ENCODE measurements at places on chromosomes 12 and 14.

- no peak for DNase-seq
These were observed 583 bp downstream of the DNAH10 start for GRCh38 chr12:123762715-123763052.

DNA sequence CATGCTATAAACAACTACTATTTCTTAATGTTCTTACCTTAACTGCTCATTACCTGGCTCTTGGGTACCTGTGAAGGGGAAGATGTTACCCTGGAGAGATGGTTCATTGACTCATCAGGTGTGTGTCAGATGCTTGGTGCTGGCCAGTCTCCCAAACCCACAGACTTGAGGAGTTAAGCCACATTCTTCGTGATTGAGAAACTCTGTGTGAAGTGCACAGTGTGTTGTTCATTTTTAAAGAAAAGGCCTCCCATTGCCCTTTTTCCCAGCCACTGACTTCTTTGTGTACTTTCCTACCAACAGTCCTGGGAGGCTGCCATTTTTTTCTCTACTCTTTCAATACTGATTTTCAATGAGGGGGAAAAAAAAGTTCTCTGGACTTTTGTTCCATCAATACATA lies 3.2 kb downstream of the MGST1 start:
- no peak for DNase-seq

GRCh38 chr12:10018386-10018785 lies 8.0 kb downstream of the CLEC12B start:
- no peak for DNase-seq

DNA sequence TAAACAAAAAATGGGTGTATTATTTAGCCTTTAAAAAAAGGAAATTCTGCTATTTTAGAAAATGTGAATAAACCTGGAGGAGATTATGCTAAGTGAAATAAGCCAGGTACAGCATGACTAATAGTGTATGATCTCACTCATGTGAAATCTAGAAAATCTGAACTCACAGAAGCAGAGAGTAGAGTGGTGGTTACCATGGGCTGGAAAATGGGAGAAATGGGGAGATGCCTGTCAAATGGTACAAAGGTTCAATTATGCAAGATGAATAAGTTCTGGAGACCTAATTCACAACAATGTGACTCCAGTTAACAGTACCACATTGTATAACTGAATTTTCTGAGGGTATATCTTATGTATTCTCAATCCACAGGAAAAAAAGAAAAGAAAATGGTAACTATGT lies 17.4 kb upstream of the LEMD3 start:
- DNase-seq, result no peak

- no peak for DNase-seq
These were observed 23.8 kb upstream of the PPP2R5C start for GRCh38 chr14:101737414-101738339.

DNA sequence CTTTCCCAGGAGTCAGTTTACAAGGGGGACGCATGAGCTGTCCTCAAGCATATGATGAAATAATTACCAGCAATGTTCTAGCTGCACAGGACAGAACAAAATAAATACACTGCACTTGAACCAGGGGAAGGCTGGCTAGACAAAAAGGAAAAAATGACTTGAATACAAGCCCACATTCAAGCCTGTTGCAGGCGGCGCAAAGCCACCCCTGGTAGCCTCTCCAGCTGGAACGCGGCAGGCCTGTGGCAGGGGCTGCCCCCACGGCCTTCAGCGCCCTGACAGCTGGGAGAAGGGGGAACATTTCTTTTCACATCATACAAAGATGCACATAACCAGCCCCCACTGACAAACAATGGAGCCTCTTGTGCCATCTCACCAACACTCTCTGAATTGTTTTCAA lies 57.1 kb downstream of the TRAFD1 start:
- DNase-seq, result no peak

GRCh38 chr12:1758887-1759286 lies 61.5 kb upstream of the LRTM2 start:
- no peak for DNase-seq

DNA sequence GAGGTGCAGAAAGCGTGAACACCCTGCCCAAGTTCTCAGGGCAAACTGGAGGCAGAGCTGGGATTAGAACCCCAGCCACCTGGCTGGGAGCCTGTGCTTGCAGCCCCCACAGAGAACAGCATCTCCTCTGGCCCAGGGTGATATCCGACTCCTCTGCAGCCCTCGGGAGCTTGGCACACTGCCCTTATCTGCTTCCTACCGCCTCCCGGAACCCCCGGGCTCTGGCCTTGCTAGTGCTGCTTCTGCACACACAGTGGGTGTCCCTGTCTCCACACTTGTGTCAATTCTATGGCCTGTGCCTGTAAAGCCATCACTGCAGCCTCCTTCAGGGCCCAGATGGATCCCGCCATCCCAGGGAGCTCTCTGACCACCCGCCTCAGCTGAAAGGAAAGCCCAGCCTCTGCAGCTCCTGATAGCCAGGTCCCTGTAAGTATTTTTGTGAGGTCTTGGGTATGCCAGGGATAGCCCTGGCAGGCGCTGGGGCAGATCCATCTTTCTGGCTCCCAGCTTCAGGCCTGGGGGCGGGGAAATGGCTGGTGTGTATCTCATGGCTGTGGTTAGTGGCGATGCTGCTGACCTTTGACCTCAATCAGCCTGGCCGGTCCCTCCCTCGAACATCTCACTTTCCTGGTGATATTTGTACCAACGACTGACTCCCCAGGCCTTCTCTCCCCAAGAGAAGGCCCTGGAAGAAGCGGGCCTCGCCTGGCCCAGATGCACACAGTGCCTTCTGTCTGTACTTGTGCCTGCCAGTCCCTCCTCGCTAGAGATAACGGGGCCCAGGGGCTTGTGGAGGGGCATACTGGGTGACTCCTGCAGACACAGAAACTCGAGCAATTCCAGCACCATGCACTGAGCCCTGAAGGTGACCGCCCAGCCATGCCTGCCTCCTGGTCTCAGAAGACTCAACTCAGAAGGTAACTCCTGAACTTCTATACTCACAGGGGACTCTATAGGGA lies 183.8 kb downstream of the CALM1 start:
- DNase-seq, result no peak

GRCh38 chr14:99215277-99215676 lies 56.7 kb downstream of the BCL11B start:
- no peak for DNase-seq

DNA sequence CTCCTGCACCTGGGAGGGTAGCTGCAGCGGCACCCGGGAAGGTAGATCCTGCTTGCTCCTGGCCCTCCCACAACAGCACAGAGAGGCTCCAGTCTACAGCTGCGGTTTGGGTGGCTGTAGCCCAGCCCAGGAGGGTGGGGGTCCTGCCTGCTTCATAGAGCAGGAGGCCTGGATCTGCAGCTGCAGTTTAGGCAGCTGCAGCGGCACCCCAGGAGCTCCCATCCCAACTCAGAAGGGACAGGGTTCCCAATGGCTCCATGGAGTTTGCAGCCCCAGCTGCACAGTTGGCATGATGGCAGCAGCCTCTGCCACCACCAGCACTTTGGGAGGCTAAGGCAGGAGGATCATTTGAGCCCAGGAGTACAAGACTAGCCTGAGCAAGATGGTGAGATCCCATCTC lies 38.5 kb downstream of the TIMELESS start:
- no peak for DNase-seq

GRCh38 chr12:96766232-96766631 lies 140.8 kb upstream of the NEDD1 start:
- no peak for DNase-seq

DNA sequence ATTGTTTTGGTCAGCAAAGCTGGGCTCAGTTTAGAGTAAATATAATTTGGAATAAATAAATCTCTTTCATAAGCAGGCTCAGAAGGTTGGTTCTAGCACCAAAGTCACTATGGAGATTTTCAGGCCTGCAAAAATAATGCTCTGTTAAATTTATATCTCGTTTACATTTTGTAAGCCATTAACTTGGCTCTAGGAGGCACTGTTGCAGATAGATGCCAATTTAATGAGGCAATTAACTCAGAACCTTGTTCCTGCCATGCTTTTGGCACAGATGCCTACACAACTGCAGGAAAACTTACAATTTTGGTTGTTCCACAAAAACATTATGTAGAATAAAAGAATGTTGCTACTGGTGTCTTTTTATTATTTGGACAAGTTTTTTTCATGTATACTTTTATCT lies 428.1 kb downstream of the FLRT2 start:
- no peak for DNase-seq

DNA sequence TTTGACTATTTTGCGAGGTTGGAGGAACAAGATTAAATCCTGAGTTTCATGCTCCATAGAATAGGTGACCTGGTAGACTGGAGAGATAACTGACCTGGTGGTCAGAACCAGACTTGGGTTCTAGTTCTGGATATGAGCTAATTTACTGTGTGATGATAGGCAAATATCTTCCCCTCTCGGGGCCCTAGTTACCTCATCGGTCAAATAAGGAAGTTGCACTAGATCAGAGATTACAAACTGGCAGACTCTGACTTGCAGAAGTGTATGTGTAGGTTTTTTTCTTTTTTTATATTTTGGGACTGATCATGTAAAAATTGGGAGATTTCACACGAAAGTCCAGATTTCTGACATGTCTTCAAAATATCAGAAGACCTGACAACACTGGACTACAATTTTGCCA lies 37.0 kb downstream of the RPH3A start:
- DNase-seq, result no peak

DNA sequence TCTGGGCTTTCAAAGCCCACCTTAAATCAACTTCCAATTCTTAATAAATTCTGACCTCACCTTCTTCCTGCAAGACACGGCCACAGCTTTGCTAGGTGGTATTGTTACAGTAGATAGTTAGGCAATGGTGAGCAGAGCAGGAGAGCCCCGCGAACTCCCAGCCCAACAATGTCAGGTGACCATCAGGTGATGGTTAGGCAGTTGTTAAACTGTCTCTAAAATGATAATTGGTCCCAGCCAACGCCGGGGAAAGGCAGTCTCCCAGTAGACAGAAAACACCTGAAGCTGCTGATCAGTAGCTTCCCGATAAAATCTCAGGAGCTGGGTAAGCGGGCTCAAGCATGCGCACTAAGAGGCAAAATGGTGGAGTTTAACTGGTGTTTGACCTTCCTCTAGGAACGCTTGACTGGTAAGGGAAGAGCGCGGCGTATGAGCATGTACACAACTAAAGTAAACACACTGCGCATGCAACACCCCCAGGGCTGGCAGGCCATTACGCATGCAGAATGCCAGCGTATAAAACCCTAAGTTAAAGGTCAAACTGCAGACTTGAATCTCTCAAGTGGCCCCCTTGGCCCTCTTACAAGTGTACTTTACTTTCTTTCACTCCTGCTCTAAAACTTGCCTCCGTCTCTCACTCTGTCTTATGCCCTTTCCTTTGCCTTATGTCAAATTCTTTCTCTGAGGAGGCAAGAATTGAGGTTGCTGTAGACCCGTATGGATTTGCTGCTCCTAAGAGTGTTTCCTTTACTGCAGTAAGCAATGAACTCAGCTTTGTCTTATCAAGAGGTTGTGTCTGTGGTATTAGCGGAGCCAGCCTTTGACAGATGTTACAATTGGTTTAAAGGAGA lies 113.5 kb downstream of the C12orf75 start:
- DNase-seq, result no peak

GRCh38 chr12:9793779-9794395 lies 33.2 kb upstream of the CD69 start:
- DNase-seq, result no peak

DNA sequence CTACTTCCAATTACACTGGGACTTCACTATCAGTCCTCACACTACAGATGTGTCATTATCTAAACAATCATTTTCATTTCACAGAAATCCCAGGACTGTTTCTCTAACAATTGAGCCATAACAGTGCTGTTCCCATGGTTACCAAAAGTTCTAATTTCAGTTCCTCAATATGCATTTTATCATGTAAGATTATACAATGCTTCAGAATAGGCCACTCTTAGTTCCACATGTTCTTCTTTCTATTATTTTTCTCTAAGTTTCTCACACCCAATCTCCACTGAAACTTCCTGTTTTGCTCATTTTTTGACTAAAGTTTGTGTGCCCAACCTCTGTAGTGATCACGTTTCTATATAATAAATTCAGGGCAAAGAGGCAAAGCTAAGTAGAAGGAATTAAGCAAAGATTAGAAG lies 185.8 kb downstream of the DUSP6 start:
- no peak for DNase-seq

- no peak for DNase-seq
These were observed 6.7 kb downstream of the C12orf54 start for GRCh38 chr12:48489012-48489411.

DNA sequence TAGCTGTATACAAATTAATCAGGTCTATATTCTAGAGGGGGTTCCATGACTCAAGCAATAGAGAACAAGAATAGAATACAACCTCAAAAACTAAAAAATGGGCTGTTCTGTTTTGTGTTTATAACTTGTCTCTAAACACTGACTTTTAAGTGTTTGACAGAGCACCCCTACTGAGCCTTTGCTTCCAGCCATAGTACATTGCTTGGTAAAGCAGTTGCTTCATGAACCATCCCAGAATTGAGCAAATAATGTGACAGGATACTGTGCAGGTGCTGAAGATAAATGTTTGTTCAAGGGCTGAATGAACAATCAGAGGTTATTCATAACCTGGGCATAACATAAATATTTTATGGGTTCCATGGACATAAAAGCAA lies 11.5 kb downstream of the SPTSSA start:
- peak; percentile 97 for DNase-seq

GRCh38 chr14:89476354-89476896 lies 59.4 kb upstream of the FOXN3 start:
- no peak for DNase-seq
